ENCODE measurements at places on chromosomes 1 and 21. TPM values are rescaled to one million over a fixed set of nuclear protein-coding genes. Genes with fewer than 3 reads are reported as not detected.

DNA sequence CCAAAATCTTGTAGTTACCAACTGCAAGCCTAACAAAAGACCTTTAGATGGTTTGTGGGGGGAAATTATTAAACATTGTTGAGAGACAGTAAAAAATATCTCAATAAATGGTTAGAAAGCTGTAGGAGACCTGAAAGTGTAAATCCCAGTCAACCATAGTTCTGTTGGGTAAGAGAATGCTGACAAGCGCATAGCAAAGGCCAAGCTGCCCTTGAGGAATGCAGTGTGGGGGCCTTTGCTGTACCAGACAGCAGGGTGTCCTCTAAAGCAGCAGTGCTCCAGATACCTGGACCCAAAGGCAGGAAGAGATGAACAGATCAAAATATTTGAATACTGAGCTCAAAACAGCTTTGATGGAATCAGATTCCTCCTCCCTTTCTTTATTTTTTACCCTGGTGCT lies 54.6 kb downstream of the OBSCN start:
- no peak overlapping the region for H3K4me3 ChIP-seq
- no peaks in the 10 kb centered on the region for H3K4me1 ChIP-seq
- no peak for DNase-seq
- no peak overlapping the region for H3K27ac ChIP-seq
- H3K36me3 ChIP-seq, result peaks cover 9% of the 10 kb centered on the region

GRCh38 chr1:28313702-28314546 lies 14.9 kb upstream of the MED18 start:
- no peaks in the 10 kb centered on the region for H3K36me3 ChIP-seq
- H3K4me3 ChIP-seq, result no peak overlapping the region
- no peaks in the 10 kb centered on the region for H3K4me1 ChIP-seq

Gene OR10Z1
- total RNA-seq, result not detected

DNA sequence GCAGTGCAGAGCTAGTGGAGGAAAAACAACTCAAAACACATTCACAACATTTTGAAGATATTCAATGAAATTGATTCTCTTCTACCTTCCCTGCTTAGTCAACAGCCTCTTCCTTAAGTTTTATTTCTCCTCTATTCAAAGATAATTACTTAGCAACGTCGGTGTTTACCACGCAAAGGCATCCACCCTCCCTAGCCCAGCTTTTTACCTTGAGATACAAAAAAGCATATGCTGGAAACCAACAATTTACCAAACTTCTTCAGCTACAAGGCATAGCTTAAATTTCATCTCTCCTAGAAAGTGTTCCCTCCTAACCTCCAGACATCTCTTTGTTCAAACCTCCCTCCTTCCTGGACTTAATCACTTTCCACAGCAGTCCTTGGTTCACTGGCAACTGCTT lies 102.8 kb upstream of the SOD1 start:
- no peaks in the 10 kb centered on the region for H3K36me3 ChIP-seq
- no peaks in the 10 kb centered on the region for H3K27me3 ChIP-seq
- H3K4me1 ChIP-seq, result peaks cover 25% of the 10 kb centered on the region

- no peak overlapping the region for H3K4me3 ChIP-seq
- no peaks in the 10 kb centered on the region for H3K36me3 ChIP-seq
- H3K4me1 ChIP-seq, result no peaks in the 10 kb centered on the region
Measured at GRCh38 chr1:244214009-244214967, 163.2 kb downstream of the ZBTB18 start.

GRCh38 chr1:162456323-162456722 lies 41.3 kb upstream of the UHMK1 start:
- no peaks in the 10 kb centered on the region for H3K36me3 ChIP-seq
- no peak overlapping the region for H3K4me3 ChIP-seq
- H3K27ac ChIP-seq, result no peak overlapping the region
- no peaks in the 10 kb centered on the region for H3K4me1 ChIP-seq
- DNase-seq, result no peak

Gene BRINP3
- not detected for total RNA-seq

Gene CD84
- 12.0 TPM for total RNA-seq

All from upper lobe of left lung (tissue), 6 donors.